CD4-positive, alpha-beta T cell treated with Interleukin-4 for 4 hours (primary cell): ENCODE measurements at places on chromosomes 4 and X.

DNA sequence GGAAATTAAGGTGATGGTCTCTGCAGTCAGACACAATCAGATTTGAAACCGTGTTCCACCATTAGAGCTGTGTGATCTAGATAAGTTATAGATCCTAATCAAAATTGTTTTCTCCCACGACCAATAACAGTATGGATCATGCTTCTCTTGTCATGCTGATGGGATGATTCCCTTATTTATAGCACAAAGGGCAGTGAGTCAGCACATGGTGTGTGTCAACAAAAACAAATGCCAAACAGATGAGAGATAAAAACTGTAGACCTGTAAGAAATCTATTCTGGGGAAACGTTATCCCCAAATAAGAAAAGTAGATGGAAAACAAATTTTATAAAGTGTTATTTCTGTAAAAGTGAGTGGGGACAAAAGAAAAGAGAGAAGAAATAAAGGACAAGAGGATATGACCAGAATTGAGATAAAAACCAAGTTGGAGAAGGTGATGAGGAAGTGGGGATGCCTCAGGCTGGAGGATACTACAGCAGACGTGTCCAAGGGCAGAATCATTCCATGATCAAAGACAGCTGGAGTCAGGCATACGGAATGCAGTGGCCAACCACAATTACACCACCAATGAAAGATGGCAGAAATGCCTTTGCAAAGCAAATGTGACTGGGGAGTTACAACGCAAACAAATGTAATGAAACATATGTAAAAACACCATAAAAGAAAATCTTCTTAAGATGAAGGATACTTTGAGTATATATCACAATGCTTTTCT is 377.8 kb upstream of the PRKX start:
- no peak for DNase-seq

DNA sequence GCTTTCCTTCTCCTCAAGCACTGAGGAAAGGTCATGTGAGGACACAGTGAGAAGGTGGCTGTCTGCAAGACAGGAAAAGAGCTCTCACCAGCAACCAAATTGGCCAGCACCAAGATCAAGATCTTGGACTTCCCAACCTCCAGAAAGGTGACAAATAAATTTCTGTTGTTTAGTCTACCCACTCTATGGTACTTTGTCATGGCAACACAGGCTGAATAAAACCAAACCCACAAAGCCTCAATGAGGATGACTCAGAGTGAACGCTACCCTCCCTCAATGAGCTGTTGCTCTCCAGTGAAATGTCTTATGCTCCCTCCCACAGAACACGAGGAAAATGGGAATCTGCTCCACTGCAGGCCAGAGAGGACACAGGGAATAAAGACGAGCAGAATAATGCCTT is 244.1 kb downstream of the RAB28 start:
- no peak for DNase-seq

GRCh38 chr4:68176904-68177303 is 47.2 kb upstream of the TMPRSS11F start:
- no peak for DNase-seq

GRCh38 chr4:6504900-6505496 is 32.6 kb upstream of the PPP2R2C start:
- no peak for DNase-seq

DNA sequence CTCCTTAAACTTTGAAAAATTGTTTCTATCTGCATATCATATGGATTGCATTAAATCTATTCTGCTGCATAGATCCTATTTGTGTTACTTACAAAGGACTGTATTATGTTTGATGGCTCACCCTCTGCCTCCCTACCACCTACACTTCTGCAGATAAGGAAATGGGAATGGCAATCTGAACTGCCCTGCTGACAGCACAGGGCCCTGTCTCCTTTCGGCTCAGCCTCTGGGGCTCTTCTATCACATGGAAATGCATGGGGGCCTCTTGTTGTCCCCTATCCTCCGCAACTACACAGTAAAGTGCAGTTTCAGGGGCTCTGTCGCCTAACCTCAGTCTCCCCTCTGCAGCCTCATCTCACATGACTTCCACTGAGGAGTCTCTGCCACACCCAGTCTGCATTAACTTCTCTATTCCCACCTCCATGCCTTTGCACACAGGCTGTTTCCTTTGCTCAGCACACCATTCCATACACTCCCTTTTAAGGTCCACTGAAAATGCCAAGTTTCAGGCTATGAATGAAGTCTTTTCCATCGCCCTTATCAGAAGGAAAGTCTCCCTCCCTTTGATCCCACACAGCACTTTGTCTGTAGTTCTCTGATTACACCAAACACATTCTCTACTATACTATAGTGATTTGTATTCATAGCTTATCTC is 12.5 kb downstream of the RELL1 start:
- no peak for DNase-seq

DNA sequence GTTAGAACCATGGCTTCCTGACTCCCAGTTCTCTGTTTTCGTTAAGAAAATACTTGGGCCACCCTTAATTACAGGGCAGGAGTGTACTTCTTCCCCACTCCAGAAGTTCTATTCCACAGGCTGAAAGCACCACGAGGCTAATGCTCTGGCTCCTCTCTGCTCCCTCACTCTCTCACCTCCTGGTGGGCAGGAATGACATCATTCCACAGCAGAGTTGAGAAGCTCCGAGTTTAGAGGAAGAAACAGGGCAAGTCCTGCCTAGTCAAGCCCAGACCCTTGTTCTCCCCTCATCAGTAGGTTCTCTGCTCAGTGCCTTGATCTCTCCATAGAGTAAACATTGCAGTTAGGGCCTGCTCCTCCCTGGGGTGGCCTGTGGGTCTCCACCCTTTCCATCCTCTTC is 343.8 kb upstream of the CLNK start:
- DNase-seq, result no peak

GRCh38 chr4:182862141-182862875 is 54.9 kb downstream of the DCTD start:
- no peak for DNase-seq
